ENCODE measurements at places on chromosomes 16 and 17.

GRCh38 chr16:78890373-78890895 is 710.1 kb downstream of the MAF start:
- DNase-seq: no peak

DNA sequence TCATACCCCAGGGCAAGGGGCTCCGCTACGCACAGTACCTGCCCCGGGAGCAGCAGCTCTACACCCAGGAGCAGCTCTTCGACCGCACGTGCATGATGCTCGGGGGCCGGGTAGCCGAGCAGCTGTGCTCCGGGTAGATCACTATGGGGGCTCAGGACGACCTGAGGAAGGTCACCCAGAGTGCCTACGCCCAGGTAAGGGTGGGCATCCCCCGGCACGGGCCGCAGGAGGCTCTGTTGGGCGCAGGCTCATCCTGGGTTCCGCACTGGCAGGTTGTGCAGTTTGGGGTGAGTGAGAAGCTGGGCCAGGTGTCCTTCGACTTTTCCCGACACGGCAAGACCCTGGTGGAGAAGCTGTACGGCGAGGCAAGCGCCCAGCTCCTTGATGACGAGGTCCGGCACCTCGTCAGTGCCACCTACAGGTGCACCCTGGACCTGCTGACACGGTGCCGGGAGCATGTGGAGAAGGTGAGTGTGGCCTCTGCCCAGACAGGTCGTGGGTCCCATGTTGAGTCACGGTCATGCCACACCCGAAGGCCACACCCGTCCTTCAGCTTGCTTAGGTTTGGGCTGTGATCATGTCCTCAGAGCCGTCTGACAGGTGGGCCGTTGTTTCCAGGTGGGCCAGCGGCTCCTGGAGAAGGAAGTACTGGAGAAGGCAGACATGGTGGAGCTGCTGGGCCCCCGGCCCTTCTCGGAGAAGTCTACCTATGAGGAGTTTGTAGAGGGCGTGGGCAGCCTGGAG is 19.3 kb downstream of the DBNDD1 start:
- DNase-seq: no peak

GRCh38 chr17:18037486-18037885 is 1.5 kb downstream of the ATPAF2 start:
- no peak for DNase-seq

DNA sequence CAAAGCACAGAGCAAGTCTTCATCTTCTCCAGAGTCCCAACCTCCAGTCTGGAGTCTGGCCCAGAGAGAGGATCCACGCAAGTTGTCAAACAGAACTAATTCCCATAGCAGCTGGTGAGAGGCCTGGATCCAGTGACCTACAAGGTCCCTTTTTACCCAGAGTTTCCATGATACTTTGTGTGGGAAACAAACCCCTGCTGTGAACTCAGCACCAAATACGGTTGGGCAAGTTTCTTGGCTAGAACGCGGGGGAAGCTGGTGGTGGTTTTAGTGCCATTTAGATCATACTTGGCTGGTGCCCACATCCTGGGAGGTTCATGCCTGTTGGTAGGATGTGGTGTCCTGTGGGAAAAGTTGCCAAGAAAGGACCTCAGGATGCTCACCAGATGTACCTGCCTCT is 18.1 kb downstream of the TMC7 start:
- DNase-seq: no peak

- DNase-seq: peak; percentile 82
Measured at GRCh38 chr17:35088881-35089585, 25.5 kb upstream of the RFFL start.

GRCh38 chr17:78127888-78128550 is 536 bp downstream of the TMC6 start:
- DNase-seq: no peak

GRCh38 chr17:7888184-7888920 is at the start of gene CHD3:
CHD3 (plus strand) TSS chr17:7888789; CDS start chr17:7889001, 212 bp downstream.
- DNase-seq: peak; percentile 44

GRCh38 chr17:16003841-16004240 is 4.2 kb downstream of the TTC19 start:
- DNase-seq: no peak

GRCh38 chr16:30766206-30766932 is 4.2 kb downstream of the RNF40 start:
- no peak for DNase-seq

DNA sequence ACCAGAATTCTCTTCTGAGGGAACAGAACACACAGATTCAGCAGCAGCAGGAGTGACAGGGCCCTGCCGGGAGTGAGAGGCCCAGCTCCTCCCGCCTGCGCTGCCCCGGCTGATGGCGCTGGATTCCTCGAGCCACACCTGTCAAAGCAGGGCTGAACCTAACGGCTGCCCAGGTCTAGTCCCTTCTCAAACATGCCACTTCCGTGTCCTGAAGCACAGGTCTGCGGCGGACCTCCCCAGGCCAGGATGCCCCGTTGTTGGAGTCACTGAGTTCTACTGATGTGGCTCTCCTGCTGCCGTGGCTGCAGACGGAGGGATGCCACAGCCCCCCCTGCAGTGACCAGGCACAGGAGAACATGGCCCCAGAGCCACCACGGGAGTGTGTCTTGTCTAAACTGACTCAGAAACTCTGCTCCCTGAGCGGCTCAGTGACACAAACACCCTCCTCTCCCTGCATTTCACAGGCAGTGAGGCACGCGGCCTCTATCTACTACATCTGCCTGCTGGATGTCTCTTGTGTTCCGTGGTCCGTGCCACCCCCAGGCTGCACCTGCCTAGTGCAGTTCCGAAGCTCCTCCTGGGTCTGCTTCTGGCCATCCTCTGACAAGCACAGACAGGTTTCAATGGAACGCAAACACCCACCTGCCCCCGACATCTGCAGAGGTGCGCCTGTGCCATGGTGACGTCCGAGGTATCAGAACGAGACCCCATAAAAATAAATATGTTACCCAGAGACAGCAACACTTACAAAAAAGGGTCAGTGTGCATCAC is 44.7 kb upstream of the DNAH17 start:
- no peak for DNase-seq

GRCh38 chr17:34637548-34638525 is 58.5 kb downstream of the TMEM132E start:
- peak; percentile 78 for DNase-seq

- no peak for DNase-seq
Measured at GRCh38 chr17:83180264-83180995, 101.0 kb downstream of the METRNL start.

- no peak for DNase-seq
Measured at GRCh38 chr16:17723531-17724134, 252.9 kb upstream of the XYLT1 start.

DNA sequence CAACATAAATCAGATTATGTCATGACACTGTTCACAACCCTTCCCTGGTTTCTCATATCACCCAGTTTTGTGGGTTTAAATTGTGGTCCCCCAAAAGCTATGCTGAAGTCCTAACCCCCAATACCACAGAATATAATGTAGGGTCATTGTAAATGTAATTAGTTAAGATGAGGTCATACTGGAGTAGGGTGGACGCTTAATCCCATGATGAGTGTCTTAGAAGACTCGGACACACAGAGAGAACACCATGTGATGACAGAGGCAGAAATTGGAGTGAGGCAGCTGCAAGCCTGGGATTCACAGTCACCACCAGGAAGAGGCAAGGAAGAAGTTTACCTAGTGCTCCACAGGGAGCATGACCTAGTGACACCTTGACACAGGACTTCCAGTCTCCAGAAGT is 197.8 kb downstream of the SALL1 start:
- DNase-seq: no peak

GRCh38 chr17:63600569-63601438 is at the start of gene TACO1:
TACO1 (plus strand) TSS chr17:63600895; CDS start chr17:63601084, 189 bp downstream.
- peak; percentile 71 for DNase-seq

- no peak for DNase-seq
Measured at GRCh38 chr17:19333132-19333440, 29.4 kb downstream of the B9D1 start.

Measured in activated CD4-positive, alpha-beta T cell treated with anti-CD3 and anti-CD28 coated beads, Interleukin-2, amount 50 U/mL, for 24 hours (primary cell).